Breast epithelium (tissue), 4 donors: ENCODE measurements at places on chromosomes 13 and 19. TPM values are rescaled to one million over a fixed set of nuclear protein-coding genes. Genes with fewer than 3 reads are reported as not detected.

ARHGEF7 gene
- total RNA-seq, result 85.5 TPM

OR7C1 gene
- 0.98 TPM for total RNA-seq

CD70 gene
- not detected for total RNA-seq

ATP4B gene
- not detected for total RNA-seq

IL17D gene
- 2.0 TPM for total RNA-seq

CEACAM21 gene
- 0.64 TPM for total RNA-seq

RDH13 gene
- 11.4 TPM for total RNA-seq

GRCh38 chr13:113006660-113007059 is 37.6 kb downstream of the MCF2L start:
- no peaks in the 10 kb centered on the region for H3K4me1 ChIP-seq
- no peak overlapping the region for H3K27ac ChIP-seq
- DNase-seq, result no peak

DNA sequence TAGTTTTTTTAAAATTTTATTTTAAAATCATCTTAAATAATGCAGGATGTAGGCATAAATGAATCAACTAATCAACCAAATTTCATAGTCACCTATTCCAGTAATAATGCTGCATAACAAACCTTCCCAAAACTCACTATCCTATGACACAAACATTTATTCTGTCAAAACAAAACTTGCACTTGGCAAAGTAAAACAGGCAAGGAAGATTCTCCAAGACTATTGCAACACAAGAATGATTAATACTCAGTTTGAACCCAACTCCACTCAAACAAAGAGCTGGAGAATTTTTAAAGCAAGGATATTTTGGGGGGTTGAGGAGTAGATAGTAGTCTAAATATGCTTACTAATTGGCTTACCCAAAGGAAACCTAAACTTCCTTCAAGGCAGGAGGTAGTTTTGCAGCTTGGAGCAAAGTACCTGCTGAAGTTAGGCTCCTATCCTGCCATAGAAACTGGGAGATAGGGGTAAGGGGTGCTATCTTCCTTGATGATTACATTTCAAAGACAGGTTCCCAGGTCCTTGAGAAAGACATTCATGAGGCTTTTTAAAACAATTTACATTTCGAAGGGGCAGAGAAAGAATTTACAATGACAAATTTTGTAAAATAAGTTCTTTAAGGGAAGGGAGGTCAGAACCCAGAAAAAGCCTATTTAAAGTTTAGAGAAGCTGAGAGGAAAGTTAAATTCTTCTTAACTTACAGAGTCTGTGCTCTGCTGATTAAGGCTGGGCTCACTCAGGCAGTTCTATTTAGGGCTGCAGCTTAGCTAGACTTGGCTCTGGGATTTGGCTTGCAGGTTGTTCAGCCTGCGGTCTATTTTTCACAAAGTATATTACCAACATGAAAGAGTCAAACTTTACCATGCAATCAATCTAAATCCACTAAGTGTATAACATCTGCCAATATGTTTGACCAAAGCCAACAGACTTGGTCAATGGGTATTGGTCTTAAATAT is 549.0 kb downstream of the KCTD12 start:
- H3K27ac ChIP-seq, result no peak overlapping the region
- H3K4me3 ChIP-seq, result no peak overlapping the region
- no peaks in the 10 kb centered on the region for H3K4me1 ChIP-seq
- no peak for DNase-seq

GRCh38 chr19:958967-959855 is 24.9 kb upstream of the WDR18 start:
- H3K27me3 ChIP-seq, result no peaks in the 10 kb centered on the region
- H3K4me3 ChIP-seq, result no peak overlapping the region
- no peak for DNase-seq
- no peaks in the 10 kb centered on the region for H3K36me3 ChIP-seq

GRCh38 chr19:4329858-4330257 is 8.8 kb downstream of the STAP2 start:
- no peaks in the 10 kb centered on the region for H3K4me1 ChIP-seq
- H3K27ac ChIP-seq, result no peak overlapping the region
- H3K27me3 ChIP-seq, result no peaks in the 10 kb centered on the region
- no peaks in the 10 kb centered on the region for H3K36me3 ChIP-seq
- no peak for DNase-seq

- H3K27ac ChIP-seq, result no peak overlapping the region
- H3K4me3 ChIP-seq, result no peak overlapping the region
- no peaks in the 10 kb centered on the region for H3K36me3 ChIP-seq
- H3K27me3 ChIP-seq, result no peaks in the 10 kb centered on the region
- H3K4me1 ChIP-seq, result no peaks in the 10 kb centered on the region
These were observed 27.9 kb downstream of the FAM124A start for GRCh38 chr13:51249770-51250741.

DNA sequence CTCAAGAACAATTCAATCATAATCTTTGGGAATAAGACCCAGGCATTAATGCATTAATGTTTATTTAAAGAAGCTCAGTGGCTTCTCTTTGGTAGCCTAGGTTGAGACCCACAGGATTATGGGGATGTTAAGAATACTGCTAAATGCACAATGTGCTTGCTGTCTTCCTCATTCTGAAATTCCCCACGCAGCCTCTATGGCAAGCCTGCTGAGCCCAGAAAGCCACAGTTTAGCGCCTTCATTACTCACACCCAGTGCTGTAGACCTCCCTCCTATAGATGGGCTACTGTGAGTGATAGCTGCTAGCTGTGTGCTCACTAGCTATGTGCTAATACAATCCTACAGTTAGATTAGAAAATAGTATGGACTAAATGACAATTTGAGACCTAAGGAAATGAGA is 90.6 kb downstream of the TNFSF13B start:
- H3K4me3 ChIP-seq, result no peak overlapping the region
- H3K27me3 ChIP-seq, result no peaks in the 10 kb centered on the region
- H3K27ac ChIP-seq, result no peak overlapping the region
- DNase-seq, result no peak
- H3K36me3 ChIP-seq, result no peaks in the 10 kb centered on the region

DNA sequence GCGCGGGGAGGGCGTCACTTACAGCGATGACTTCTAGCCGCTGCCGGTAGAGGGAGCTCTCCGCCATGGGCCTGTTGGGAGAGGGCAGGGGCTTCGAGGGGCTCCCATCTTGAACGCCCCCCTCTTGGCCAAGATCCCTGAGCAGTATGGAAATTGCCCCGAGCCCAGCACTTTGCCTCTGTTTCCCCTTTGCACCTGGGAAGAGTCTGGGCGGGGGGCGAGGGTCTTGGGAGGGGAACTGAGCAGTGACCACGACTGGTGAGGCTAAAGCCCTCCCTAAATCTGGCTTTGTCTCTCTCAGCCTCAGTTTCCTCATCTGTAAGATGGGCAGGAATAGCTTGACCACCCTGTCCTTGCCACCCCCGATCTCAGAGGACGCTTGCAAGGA is 2.8 kb downstream of the PALM3 start:
- no peak overlapping the region for H3K27ac ChIP-seq
- H3K4me1 ChIP-seq, result peaks cover 9% of the 10 kb centered on the region
- no peak for DNase-seq
- no peaks in the 10 kb centered on the region for H3K36me3 ChIP-seq
- H3K27me3 ChIP-seq, result no peaks in the 10 kb centered on the region
- no peak overlapping the region for H3K4me3 ChIP-seq

- no peak for DNase-seq
- H3K27ac ChIP-seq, result no peak overlapping the region
- no peaks in the 10 kb centered on the region for H3K36me3 ChIP-seq
These were observed 10.3 kb upstream of the HSPH1 start for GRCh38 chr13:31172001-31172400.

DNA sequence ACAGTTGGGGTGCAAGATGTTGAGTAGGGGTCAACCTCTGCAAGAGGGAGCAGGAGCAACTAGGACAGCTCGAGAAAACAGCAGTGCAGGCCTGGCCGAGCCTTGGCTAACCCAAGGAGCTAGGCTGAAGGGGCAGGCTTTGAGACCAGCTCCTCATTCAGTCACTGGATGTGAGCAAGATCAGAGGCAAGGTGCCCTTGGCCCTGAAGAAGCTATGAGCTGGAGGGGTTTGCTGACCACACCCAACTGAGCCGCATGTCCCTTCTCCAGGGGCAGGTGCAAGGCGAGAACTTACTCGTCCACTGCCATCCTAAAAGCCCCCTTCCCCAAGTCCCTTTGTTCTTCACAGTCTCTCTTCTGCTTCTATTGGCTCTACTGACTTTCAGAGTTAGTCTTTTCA is 126.1 kb upstream of the UBL3 start:
- no peaks in the 10 kb centered on the region for H3K27me3 ChIP-seq
- no peak for DNase-seq
- no peaks in the 10 kb centered on the region for H3K36me3 ChIP-seq
- no peak overlapping the region for H3K27ac ChIP-seq

DNA sequence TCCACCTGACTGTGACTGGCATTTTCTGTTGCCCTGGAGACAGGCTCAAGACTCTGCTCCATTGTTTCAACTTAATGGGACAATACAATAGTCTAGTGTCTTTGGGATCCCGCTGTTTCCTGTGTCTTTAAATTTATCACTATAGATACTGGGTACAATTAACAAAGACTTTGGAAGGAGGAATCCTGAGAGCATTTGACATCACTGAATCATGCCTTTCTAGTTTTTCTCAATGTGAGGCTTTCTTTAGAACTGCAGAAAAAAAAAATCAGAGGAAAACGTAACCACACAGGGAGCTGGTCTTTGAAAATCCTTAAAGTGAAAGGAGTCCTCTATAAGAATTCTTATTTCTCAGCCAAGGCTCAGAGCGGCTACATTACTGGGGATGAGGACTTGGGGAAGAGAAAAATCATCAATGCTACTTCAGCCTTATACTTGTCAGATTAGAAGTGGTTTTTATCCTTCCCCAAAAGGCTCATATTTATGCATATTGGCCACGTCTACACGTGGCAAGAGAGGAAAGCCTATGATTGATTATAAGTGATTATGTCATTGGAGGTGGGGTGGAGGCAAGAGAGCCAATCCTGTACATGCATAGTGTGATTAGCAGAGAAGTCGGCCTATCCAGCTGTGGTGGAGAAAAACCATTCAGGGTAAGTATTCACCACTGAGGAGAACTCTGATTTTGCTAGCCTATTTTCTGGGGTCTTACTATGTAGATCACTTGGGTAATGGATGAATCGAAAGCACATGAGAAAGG is 34.4 kb upstream of the UBL3 start:
- no peak overlapping the region for H3K4me3 ChIP-seq
- no peaks in the 10 kb centered on the region for H3K27me3 ChIP-seq
- H3K4me1 ChIP-seq, result no peaks in the 10 kb centered on the region
- no peak for DNase-seq
- no peak overlapping the region for H3K27ac ChIP-seq
- no peaks in the 10 kb centered on the region for H3K36me3 ChIP-seq

DNA sequence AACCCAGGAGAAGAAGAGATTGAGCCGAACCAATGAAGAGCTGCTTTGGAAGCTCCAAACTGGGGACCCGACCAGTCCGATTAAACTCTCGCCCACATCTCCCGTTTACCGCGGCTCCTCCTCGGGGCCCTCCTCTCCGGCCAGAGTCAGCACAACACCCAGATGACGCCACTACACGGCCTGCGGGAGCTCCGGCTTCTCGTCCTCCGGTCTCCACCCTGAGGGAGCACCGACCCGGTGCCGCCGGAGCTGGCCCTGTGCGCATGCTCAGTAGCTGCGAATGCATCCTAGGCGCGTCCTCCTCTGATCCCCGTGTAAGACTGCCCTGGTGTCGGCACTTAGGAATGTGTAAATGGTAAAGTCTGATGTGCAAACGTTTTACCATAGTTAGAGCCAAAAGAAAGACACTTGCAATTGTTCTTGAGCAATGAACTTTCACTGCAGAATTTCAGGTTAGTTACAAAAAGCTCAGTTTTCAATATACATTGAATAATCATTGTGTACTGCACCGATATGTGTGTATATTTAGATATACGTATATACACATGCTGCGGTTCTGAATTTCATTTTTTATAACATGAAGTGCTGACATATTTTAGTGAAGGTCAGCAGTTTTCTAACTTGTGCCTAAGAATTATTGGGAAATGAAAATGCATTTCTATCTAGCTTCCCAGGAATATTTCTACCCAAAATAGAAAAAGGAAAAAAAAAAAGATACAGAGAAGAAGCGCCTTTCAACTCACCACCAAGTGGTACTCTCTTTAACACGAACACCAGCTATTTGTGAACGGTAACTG is 92.2 kb downstream of the SLC7A1 start:
- no peak for DNase-seq
- H3K27ac ChIP-seq, result no peak overlapping the region

DNA sequence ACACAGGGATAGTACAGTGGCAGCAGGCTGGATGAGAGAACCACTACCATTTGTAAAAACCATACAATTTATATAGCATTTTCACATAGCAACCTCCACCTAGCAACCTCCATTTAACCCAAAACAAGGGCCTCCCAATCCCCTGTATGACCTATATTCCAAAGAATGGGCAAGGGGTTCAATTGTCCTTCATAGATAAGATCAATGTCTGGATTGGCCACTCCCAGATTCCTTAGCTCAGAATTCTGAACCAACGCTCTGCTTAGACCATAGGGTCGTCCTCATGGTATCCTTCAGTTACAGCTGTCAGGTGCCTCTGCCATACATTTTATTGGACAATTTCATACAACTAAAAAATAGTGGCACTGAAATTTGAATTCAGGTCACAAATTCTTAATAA is 166.2 kb downstream of the KCTD12 start:
- no peak overlapping the region for H3K27ac ChIP-seq
- no peaks in the 10 kb centered on the region for H3K27me3 ChIP-seq
- no peak for DNase-seq
- no peak overlapping the region for H3K4me3 ChIP-seq
- no peaks in the 10 kb centered on the region for H3K36me3 ChIP-seq
- no peaks in the 10 kb centered on the region for H3K4me1 ChIP-seq

GRCh38 chr13:76349700-76350099 is 536.5 kb downstream of the KCTD12 start:
- no peaks in the 10 kb centered on the region for H3K4me1 ChIP-seq
- no peak for DNase-seq
- no peak overlapping the region for H3K27ac ChIP-seq
- H3K4me3 ChIP-seq, result no peak overlapping the region
- H3K36me3 ChIP-seq, result no peaks in the 10 kb centered on the region

GRCh38 chr19:1840541-1841115 is 7.7 kb downstream of the REXO1 start:
- DNase-seq, result no peak
- no peak overlapping the region for H3K4me3 ChIP-seq
- no peaks in the 10 kb centered on the region for H3K36me3 ChIP-seq
- no peaks in the 10 kb centered on the region for H3K27me3 ChIP-seq

DNA sequence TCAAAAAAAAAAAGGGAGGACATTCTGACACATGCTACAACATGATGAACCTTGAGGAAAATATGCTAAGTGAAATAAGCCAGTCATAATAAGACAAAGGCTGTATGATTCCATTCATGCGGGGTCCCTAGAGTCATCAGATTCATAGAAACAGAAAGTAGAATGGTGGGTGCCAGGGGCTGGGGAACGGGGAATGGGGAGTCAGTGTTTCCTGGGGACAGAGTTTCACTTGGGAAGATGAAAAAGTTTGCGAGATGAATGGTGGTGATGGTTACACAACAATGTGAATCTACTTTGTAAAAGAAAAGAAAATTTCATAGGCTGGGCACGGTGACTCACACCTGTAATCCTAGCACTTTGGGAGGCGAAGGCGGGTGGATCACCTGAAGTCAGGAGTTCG is 6.1 kb upstream of the CLEC4G start:
- H3K4me3 ChIP-seq, result no peak overlapping the region
- no peaks in the 10 kb centered on the region for H3K27me3 ChIP-seq
- no peak overlapping the region for H3K27ac ChIP-seq
- no peaks in the 10 kb centered on the region for H3K36me3 ChIP-seq
- no peak for DNase-seq
- H3K4me1 ChIP-seq, result no peaks in the 10 kb centered on the region

- no peaks in the 10 kb centered on the region for H3K27me3 ChIP-seq
- no peak overlapping the region for H3K27ac ChIP-seq
- no peak overlapping the region for H3K4me3 ChIP-seq
- no peaks in the 10 kb centered on the region for H3K4me1 ChIP-seq
These were observed 22.7 kb downstream of the NUP58 start for GRCh38 chr13:25324100-25324499.
